ENCODE measurements at places on chromosomes 12 and 14.
A peak's percentile ranks its signal among the peaks of the same experiment; 100 is the strongest.

DNA sequence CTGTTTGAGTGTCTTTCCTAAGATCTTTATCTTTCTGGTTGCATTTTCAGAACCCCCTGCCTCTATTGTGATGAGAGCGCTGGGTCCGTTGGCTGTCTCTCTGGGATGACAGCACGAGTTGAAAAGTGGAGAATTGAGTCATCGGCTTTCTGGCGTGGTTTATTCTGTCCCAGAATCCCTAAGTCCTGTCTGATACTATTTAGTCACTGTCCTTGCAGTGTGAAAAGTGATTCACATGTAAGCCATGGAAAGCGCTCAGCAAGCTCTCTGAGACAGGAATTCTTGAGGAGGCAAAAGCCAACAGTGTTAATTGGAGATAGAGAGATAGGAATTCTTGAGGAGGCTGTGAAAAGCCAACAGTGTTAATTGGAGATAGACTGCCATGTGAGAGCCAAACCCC is 121.7 kb downstream of the CHST11 start:
- H3K27me3 ChIP-seq, result no peaks in the 10 kb centered on the region
- H3K4me3 ChIP-seq, result no peak overlapping the region
- peaks cover 8% of the 10 kb centered on the region for H3K4me1 ChIP-seq
- DNase-seq, result peak; percentile 64
- H3K27ac ChIP-seq, result no peak overlapping the region

GRCh38 chr14:31898838-31899528 is 178.1 kb upstream of the ARHGAP5 start:
- no peak for DNase-seq
- H3K27me3 ChIP-seq, result no peaks in the 10 kb centered on the region
- no peak overlapping the region for H3K4me3 ChIP-seq
- H3K4me1 ChIP-seq, result peaks cover 16% of the 10 kb centered on the region
- no peak overlapping the region for H3K27ac ChIP-seq

GRCh38 chr14:92850492-92850891 is 56.4 kb downstream of the GOLGA5 start:
- no peak overlapping the region for H3K27ac ChIP-seq
- no peaks in the 10 kb centered on the region for H3K36me3 ChIP-seq
- H3K4me1 ChIP-seq, result peaks cover 10% of the 10 kb centered on the region
- DNase-seq, result peak; percentile 5

DNA sequence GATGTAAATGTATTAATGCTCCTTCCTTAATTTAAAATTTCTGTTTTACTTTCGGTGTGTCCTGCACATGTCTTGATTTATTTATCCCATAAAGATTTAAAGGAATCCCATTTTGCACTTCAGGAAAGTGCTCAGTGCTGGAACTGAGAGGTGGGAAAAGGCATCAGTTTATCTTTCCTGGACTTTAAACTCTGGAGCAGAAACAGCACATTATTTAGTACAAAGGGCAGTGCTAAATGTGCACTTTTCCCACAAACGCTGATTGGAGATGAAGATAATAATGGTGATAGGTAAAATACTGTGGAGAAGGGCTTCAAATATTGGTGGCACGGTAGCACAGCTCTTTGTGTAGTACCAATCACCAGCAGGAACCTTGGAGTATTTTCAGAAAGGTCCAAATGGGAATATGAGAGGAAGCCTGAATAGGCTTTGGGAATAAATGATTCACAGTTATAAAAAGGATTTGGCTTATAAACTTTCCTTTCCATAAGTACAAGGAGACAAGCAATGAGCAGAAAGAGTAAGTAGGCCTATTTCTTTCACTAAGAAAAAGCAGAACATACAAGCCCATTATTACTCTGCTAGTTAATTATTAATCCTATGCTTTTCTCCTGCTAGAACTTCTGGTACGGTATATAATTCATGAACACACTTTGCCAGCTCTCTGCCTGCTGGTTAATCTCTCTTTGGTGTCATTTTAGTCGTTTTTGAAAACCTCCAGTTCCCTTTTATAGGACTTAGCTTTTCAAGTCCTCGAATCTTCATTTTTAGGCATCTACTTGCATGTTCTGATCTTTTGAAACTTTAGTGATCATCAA is 58.3 kb downstream of the SLC15A5 start:
- no peak overlapping the region for H3K27ac ChIP-seq
- DNase-seq, result no peak
- H3K4me1 ChIP-seq, result no peaks in the 10 kb centered on the region
- H3K4me3 ChIP-seq, result no peak overlapping the region
- H3K27me3 ChIP-seq, result no peaks in the 10 kb centered on the region
- no peaks in the 10 kb centered on the region for H3K36me3 ChIP-seq

- no peaks in the 10 kb centered on the region for H3K36me3 ChIP-seq
- H3K4me3 ChIP-seq, result no peak overlapping the region
- no peak for DNase-seq
- no peaks in the 10 kb centered on the region for H3K4me1 ChIP-seq
- H3K27me3 ChIP-seq, result no peaks in the 10 kb centered on the region
- no peak overlapping the region for H3K27ac ChIP-seq
These were observed 98.0 kb downstream of the MYRFL start for GRCh38 chr12:69922999-69923398.
